ENCODE measurements at places on chromosomes 2 and 18.
A peak's percentile ranks its signal among the peaks of the same experiment; 100 is the strongest.

GRCh38 chr2:217047631-217048030, 187.8 kb upstream of the TNP1 start:
- no peak for DNase-seq

DNA sequence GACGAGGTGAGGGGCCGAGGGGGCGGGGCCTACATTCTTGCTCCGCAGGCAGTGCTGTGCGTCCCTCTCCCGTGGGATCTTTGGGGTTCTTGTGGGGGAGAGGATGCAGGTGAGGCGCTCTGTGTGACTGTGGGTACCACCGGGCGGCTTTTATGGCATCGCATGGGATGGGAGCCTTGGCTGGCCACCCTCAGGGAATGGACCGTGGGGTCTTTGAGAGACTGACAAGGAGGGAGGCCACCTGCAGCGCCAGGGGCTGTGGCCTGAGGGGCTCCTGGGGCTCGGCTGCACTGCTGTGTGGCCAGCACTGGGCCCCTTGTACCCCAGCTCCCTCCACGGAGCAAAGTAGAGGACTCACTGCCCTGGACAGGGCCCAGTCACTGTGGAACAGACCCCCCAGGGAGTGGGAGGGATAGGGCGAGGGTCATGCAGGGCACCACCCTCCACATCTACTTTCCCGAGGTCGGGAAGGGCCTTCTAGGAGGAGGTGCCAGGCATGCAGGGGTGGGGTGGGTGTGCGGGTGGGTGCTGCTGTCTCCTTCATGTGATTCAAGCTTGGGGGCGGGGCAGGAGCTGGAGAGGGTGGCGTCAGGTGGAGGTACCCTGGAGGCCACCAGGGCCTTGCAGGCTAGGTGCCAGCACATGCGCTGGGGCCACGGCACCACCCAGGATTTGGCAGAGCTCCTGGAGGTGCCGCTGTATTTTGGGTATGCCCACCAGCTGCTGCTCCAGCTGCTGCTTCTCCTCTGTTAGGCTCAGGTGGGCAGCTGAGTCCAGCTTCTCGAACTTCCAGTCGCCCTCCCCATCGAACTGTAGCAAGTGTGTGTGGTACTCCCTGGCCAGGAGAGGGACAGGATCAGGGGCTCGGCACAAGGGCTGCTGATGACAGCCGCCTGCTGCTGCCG, 1072.4 kb downstream of the RPIA start:
- no peak for DNase-seq

DNA sequence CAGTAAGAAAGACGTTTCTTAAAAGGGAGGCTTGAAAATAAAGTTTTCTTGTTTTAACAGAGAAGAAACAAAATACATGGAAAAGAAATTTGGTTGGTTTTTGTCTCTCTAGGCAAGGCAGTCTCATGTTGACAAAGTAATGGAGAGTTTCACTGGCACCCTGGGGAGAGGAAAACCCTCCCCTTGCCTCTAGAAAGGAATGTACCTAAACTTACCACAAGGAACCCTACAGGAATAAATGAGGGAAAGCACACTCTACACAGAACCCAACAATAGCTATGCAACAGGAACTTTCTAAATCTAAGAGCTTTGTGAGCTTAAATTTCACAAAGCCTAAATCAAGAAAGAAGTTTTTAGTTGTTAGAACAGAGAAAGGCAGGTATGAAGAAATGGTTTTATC, 37.0 kb downstream of the FIGN start:
- no peak for DNase-seq

DNA sequence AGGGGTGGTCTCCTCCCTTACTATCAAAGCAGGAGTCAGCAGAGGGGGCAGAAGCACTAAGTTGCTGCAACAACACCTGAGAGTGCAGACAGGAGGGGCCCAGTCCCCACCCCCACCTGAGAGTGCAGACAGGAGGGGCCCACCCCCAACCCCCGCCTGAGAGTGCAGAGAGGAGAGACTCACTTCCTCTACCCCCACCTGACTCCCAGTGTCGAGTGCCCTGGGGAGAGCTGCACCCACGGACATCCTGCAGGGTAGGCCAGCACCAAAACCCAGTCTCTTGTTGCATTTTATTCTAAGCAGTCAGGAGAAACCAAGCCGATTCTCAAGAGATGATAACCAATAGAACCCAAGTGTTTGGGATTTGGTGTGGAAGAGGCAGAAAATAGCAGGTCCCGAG, 78.4 kb downstream of the NAPG start:
- no peak for DNase-seq

DNA sequence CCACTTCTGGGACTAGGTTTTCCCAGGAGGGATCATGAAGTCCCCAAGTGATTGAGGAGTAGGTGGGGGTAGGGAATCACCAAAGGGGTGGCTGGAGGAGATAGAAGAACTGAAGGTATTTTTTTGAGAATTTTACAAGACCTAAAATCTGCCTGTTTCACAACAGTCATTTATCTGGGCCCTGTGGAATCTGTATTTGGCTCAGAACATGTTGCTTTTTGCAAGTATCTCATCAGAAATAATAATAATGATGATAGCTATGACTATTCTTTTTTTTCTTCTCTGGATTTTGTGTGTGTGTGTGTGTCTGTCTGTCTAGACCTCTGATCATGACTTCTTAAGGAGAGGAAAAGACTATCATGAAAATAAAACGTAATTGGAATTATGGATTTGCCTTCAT, 13.9 kb downstream of the STON1 start:
- DNase-seq = no peak

- DNase-seq = peak; percentile 21
These were observed 37.3 kb downstream of the MTCL1 start for GRCh38 chr18:8742387-8743361.

DNA sequence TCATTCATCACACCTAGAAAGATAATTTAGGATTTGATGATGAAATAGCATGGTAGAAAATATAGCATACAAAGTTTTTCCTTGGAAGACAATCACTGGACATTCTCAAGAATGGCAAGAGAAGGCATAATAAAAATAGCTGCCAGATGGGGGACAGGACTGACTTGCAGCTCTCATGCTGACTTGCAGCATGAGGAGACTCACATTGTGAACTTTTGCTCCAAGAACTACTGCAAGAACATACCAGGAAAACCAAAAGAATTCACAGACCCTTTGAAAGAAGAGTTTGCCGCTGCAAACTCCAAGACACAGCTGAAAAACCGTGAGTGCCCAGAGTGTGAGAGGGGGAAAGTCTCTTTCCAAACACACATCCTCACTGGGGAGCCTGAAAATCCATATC, 47.0 kb downstream of the CRYGD start:
- no peak for DNase-seq

- no peak for DNase-seq
These were observed 10.2 kb downstream of the LPIN2 start for GRCh38 chr18:3002732-3003131.

DNA sequence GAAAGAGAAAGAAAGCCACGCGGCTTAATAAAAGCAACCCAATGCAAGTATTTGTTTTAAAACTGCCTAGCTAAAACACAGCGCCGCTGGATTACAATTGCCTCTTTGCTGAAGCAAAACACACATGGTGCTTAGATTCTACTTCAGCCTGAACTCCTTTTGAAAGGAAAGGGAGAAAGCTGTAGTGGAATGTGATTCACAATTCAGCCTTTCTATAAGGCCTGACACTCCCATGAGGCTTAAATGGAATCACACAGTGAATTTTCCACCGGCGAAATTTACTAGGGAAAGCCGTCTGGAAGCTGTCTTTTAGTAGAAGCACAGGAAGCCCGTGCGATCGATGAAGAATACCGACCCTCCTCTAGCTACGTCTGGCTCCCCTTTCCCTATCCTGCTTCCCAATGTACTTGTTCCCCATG, 348.0 kb downstream of the DLGAP1 start:
- no peak for DNase-seq

GRCh38 chr2:70806013-70806412, 14.4 kb downstream of the CLEC4F start:
- DNase-seq = no peak

DNA sequence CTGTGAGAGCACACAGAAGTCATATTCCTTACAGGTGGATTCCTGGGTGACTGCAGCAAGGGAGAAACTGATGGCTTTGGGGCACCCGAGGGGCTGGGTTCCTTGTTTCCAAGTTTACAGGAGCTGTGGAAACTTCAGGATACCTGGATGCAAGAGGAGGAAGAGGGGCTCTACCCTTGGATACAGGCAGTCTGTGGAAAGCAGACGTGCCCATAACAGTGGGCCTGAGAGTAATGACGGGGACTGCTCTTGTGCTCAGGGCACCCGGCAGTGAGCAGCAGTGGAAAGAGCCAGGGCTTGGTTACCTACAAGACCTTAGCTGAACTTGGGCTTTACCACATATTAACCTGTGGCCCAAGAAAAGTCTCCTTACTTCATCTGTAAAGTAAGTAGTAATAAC, 102.2 kb upstream of the TGFA start:
- no peak for DNase-seq

- DNase-seq = no peak
These were observed 8.8 kb upstream of the SNTG2 start for GRCh38 chr2:941871-942270.

DNA sequence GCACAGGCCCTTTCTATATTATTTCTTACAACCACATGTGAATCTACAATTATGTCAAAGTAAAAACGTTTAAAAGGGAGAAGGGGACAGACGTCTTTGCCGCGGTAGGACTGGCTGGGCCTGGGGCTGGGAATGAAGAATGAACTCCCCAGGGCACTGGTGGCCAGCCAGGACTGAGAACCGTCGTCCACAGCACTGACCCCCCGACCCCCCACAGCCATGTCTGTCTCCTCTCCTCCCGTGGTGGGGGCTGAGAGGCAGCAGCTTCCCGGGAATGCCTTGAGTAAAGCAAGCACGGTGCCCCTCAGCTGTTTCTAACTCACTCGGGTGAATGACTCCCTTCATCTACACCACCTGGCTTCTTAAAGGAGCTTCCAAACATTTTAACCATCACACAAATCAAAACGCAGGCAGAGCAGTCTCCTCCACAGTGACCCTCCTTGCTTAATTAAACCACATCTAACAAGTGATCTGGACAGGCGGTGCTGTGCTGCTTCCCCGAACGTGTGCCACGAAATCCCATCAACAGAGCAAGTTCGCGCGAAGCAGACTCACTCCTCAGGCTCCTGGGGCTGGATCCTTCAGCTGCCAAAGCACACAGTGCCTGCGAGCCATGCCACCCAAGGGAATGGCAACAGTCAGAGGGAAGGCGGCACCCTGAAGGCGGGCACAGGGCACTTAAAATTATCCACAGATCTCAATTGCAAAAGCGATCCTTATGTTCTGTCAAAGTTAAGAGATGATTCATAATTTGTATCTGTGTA, 217.7 kb downstream of the EIPR1 start:
- no peak for DNase-seq

GRCh38 chr2:4012197-4012596, 308.8 kb downstream of the DCDC2C start:
- DNase-seq = no peak

- no peak for DNase-seq
These were observed 244.6 kb upstream of the ACVR2A start for GRCh38 chr2:147600223-147600622.

- peak; percentile 24 for DNase-seq
These were observed 675 bp downstream of the FZD5 start for GRCh38 chr2:207768866-207769596.

GRCh38 chr2:85648619-85649018, 19.4 kb downstream of the SFTPB start:
- DNase-seq = no peak

DNA sequence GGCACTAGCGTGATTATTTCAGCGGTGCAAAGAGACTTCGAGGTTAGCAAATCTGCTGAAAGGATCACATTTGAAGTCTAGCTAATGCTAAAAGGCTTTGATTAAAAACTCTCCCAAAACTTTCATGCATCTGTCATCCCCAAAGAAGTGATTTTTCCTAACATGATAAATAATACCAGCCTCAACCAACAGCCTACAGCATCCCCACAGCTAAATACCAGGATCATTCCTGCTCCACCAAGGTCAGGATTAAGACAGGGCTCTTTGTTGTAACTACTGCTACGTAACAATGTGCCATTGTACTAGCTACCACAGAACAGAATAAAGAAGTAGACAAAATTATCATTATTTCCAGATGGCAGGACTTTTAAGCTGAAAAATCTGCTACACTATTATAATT, 1.6 kb downstream of the OR6B3 start:
- no peak for DNase-seq

- DNase-seq = no peak
These were observed 142.8 kb downstream of the LPIN1 start for GRCh38 chr2:11889101-11889850.

DNA sequence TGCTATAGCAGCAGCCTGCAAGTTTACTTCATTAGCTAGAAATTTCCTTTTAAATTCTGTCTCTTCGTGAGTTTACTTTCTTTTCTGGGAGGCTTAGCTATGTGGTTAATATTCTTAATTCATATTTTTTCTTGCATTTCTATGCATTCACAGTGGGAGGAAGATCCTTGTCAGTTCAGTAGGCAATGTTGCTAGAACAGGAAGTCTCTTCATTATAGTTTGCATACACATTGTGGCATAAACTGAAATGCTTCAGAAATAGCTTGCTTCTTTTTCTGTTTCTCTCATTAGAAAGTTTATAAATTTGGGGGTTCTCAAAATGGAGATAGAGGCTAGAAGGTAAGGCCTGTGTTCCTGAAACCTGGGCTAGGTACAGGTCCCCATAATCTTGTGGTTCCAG, 8.1 kb upstream of the ARHGAP15 start:
- no peak for DNase-seq

DNA sequence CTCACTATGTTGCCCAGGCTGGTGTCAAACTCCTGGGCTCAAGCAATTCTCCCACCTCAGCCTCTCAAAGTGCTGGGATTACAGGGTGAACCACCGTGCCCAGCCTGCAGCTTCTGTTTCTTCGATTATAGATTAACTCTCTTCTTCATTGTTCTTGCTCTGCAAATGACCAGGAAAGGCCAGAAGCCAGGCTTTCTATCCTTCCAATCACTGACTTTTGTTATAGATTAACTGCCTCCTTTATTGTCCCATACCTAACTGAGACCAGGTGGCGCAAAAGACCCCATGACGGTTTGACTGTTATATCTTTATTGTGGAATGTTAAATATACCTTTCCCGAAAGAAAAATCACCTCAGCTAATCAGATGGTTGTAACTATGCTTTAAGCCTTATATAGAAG, 196.9 kb downstream of the MREG start:
- DNase-seq = no peak

- no peak for DNase-seq
These were observed 5.7 kb downstream of the MCM6 start for GRCh38 chr2:135870571-135870970.

GRCh38 chr18:54149078-54149697, 75.3 kb downstream of the MBD2 start:
- DNase-seq = no peak

DNA sequence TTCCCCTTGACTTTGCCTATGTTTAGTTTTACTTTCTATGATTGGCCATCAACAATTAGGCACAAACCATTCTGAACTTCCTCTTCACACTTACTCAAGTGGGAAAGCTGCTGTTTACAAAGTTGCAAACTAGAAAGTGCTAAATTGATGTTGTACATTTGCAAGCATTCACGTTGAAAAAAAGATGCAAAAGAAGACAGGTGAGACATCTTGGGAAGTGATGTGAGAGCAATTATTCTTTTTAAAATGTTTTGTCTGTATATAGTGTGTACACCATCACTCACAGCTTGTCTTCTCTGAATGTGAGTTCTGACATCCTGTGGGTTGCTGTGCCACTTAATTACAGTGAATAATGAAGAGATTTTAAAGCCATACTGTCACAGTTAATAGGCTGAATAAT, 874.1 kb upstream of the LRATD1 start:
- no peak for DNase-seq

All from stimulated activated naive B cell treated with anti-CD40 and anti-IgM and Interleukin-4, amounts not matched to agents 10 μg/mL and 1 μg/mL and 100 μg/mL, for 72 hours (primary cell).